ENCODE measurements at places on chromosomes 1 and 21.

DNA sequence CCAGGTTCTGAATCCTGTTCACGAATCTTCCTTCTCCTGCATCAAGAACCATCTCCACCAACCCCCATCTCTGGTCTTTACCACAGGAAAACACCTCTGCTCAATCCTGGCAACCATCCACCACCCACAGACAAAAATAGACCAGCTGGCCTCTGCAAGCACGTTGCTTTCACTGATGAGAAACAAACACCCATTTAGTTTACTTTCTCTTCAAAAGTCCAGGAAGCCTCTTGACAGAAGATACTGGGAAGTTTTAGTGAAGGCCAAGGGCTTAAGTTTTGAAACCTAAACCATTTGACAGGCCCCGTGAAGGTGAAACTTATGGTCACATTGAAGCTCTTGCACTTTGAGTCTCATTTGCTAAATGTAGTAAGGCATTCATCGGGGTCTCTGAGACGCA lies 122.6 kb upstream of the PPP2R5A start:
- DNase-seq: peak; percentile 40

- no peak for DNase-seq
Measured at GRCh38 chr21:16504766-16505165, 775.0 kb downstream of the USP25 start.

DNA sequence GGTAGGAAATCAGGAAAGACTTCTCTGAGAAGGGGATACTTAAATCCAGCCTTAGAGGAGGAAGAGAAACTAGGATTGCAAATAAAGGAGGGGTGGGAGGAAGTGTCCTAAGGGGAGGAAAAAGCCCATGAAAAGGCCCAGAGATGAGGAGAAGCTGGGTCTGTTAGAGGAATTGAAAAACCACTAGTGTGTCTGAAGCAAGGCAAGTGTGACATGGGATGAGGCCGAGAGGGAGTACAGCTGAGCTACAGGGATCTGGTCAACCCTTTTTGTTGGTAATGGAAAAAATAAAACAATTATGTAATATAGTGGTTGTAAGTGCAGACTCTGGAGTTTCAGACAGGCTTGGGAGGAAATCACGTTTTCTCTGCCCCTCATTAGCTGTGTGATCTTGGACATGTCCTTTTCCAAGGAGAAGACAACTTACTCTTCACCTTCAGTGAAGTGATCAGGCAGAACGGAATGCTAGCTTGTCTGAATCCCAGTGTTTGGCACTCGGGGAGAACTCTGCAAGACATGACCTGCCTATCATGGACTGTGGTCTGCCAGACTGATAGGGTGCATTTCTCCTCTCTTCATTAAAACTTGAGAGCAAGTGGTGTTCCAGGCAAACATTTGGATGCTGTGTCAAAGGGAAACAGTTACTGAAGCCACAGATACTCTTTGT lies 7.4 kb upstream of the S100A10 start:
- DNase-seq: no peak

DNA sequence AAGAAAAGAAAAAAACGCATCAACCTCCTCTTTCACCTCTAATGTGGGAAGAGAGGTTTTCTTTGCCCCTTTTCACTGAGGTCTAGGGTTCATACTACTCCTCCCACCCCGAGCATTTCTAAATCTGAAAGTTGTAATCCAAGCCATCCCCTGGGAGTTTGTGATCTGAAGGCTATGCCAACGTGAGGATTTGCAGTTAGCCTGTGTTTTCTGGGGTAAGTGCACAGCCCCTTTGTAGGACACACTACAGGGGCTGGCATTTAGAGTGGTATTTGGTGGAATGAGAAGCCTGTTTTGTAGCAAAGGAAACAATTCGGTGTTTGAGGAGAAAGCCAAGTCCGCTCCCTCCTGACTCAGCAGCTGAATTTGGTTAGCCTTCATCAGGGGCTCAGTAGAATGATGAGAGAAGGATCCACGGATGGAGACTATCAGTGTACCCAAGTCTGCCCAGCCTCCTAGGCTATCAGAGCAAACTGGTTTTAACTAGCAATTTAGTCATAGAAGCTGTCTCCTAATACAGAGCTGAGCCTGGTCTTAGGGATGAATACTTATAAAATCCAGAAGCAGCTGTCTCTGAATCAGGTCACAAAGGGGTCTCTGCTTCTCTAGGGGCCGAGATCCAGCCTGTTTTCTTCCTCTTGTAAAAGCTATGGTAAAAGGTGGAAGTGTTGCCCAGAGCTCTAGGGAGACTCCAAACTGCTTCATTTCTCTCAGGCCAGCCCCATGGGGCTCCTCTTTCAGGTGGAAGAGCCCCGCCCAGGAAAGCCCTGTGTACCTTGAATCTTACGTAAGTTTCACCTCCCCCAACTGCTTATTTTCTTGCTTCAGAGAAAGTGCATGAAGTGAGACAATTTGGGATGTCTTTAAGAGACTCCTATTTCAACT lies 2.1 kb downstream of the PCP4L1 start:
- DNase-seq: peak; percentile 66

- no peak for DNase-seq
Measured at GRCh38 chr1:179026813-179027669, 1.3 kb downstream of the FAM20B start.

DNA sequence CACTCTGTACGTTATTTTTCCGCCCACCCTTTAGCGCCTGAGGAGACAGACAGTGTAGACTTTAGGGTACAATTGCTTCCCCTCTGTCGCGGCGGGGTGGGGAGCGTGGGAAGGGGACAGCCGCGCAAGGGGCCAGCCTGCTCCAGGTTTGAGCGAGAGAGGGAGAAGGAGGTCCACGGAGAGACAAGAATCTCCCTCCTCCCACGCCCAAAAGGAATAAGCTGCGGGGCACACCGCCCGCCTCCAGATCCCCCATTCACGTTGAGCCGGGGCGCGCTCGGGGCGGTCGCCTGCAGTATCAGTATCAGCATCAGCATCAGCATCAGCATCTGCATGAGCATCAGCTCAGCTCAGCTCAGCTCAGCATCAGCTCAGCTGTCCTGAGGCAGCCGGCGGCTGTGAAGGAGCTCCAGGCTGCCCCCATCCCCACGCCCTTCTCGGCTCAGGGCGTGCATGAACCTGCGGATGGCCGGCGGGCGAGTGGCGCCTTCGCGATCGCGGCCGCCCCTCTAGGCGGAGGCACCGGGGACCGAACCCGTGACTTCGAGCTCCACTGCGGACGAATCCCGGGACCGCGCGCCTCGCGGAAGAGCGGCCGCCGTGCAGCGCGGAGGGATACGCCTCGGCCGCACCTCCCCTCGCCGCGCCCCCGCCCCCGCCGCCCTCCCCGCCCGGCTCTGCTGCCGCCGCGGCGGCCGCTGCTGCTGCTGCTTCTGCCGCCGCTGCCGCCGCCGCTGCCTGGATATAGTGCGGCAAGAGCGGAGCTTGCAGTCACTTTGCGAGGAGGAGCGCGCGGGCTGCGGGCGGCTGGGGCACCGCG lies at the start of gene NCAM2:
Gene NCAM2 (plus strand): TSS at position 774 of the 820 bp plus-strand sequence.
- no peak for DNase-seq

- no peak for DNase-seq
Measured at GRCh38 chr1:223312273-223312672, 51.7 kb downstream of the SUSD4 start.

DNA sequence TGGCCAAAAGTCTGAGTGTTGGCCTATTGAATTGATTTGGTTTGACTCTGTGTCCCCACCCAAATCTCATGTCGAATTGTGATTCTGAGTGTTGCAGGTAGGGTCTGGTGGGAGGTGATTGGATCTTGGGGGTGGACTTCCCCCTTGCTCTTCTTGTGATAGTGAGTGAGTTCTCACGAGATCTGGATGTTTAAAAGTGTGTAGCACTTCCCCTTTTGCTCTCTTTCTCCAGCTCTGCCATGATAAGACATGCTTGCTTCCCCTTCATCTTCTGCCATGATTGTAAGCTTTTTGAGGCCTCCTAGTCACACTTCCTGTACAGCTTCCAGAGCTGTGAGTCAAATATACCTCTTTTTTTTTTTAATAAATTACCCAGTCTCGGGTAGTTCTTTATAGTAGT lies 297.1 kb upstream of the ZRANB2 start:
- no peak for DNase-seq

DNA sequence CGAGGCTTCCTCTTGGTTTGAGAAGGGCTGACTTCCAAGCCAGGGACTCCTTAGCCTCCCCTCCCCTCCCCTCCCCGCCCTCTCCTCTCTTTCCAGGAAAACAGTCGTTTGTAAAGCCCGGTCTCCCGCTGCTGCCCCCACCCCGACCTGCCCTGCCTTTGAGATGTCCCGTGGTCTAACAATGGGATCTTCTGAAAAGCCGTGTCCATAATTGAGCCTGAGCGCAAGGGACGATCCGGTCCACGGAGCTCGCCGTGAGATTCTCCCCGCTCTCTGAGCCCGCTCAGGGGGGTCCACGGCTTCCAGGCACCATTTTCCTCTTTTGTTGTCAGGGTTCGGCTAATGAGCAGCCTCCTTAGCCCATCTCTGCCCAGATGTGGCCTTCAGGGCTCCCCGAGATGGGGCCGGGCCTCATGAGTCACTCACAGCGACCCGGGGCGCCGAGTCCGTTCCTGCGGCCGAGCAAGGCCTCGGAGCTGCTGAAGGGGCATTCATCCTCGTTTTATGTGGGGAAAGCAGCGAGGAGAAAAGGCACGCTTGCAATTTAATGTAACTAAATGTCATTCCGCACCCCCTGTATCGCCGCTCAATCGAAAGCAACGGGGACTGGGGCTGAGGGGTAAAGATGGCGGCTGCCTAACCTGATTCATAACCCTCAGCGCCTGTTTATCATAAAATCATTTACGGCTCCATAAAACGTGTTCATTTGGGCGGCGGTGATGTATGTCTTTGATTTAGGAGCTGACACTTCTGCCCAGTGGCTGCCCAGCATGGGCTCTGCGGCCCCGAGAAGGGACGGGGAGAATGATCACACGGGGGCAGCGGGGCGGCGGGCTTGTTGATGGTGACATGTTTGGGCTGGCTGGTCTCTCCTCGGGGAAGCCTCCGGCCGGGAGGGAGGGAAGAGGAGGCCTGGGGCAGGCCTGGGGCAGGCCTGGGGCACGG lies 232.6 kb upstream of the C1orf174 start:
- DNase-seq: no peak

- no peak for DNase-seq
Measured at GRCh38 chr1:165536016-165536415, 7.8 kb upstream of the LRRC52 start.

- peak; percentile 86 for DNase-seq
Measured at GRCh38 chr1:226632922-226633351, 84.4 kb downstream of the STUM start.

GRCh38 chr1:39384305-39384704 lies 107.1 kb upstream of the BMP8A start:
- no peak for DNase-seq

- DNase-seq: no peak
Measured at GRCh38 chr1:115678141-115678540, 36.4 kb downstream of the VANGL1 start.

DNA sequence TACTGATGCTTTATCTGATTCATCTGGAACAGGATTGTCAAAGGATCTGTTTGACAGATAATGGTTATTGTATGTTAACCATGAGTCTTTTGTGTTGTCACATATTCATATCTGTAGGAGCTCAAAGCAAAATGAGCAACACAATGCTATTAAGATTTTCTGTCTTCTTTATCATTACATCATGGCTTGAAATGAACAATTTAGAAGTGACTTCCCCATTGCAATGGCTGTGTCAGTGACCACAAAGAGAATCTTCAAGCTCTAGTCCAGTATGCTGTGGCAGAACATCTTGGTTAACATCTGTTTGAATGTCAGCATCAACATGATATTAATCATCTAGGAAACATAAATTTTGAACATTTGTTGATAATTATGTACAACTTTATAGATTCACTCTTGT lies 1148.5 kb downstream of the PLA2G4A start:
- no peak for DNase-seq

GRCh38 chr1:101444381-101444780 lies 207.6 kb downstream of the S1PR1 start:
- no peak for DNase-seq

DNA sequence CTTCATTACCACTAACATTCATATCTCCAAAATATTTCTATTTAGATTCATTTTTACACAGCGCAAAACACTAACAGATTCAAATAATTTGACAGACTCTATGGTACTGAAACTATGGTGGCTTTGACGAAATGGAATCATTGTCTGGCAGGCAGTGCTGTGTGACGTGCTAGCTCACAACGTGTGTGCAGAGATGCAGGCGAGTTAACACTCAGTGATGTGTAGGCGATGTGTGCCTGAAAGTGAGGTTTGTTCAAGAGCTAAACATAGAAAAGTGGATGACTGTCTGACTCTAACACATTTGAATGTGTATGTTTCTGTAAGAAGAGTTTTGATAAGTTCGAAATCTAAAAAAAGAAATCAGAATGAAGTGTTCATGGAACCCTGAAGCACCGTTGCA lies 97.7 kb downstream of the RYR2 start:
- no peak for DNase-seq

- DNase-seq: no peak
Measured at GRCh38 chr1:87685311-87686135, 356.8 kb downstream of the LMO4 start.

- no peak for DNase-seq
Measured at GRCh38 chr1:25519624-25520023, 23.8 kb upstream of the LDLRAP1 start.

DNA sequence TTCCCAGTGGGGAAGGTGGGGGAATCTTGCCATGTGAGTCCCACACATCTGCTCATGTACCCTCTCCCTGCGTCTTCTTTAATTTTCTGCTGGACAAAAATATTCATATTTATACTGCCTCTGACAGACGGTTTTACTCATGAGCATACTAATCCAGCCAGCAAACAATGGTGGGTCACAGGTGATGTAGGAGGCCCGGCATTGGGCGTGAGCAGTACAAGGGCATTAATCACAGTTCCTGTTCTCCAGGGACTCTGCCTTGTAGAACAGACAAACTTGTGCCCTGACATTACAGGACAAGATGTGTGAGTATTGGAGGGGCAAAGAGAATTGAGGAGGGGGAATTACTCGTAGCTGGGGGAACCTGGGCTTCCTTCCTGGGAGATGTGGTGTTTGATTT lies 25.0 kb downstream of the MTARC1 start:
- DNase-seq: no peak

GRCh38 chr1:155175927-155176371 lies 2.3 kb downstream of the TRIM46 start:
- DNase-seq: peak; percentile 80

DNA sequence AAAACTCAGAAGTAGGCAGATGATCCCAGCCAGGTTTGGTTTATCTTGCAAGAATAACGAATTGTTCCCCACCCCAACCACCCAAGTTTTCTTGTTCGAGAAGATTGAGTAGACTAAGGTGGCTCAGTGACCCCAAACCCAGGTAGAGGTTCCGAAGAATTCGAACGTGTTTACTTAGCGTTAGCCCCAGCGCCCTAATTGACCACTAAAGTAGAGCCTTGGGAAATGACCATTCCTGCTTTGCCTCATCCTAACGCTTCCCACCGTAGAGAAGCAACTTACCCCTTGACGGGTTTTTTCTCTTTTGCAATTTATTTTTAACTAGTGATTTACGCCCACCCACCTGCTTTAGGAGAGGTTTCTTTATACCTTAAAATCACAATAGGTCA lies 870 bp downstream of the FBXO28 start:
- DNase-seq: no peak

GRCh38 chr1:224432672-224433040 lies 1.9 kb downstream of the WDR26 start:
- peak; percentile 44 for DNase-seq

DNA sequence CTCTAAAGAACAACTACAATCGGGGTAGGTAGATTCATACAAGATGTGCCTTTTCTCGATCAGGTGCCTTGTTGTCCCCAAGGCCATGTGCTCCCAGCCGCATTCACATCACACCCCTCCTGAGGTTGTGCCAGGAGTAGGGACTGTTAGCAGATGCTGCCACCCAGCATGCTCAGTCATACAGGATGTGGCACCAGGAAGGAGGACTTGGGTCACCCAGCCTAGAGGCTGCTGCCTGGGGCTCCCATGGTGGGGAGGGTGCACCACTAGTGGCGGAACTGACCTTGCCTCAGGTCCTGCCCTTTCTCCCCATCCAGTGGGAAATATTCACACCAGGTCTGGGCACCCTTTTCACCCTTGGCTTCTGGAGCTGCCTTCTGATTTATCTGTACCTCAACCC lies 8.3 kb downstream of the TEX35 start:
- DNase-seq: no peak
